Stimulated activated naive CD8-positive, alpha-beta T cell treated with anti-CD3 and anti-CD28 coated beads, Interleukin-15, amount 100 ng/mL, for 72 hours (primary cell): ENCODE measurements at places on chromosomes 3 and 15.

DNA sequence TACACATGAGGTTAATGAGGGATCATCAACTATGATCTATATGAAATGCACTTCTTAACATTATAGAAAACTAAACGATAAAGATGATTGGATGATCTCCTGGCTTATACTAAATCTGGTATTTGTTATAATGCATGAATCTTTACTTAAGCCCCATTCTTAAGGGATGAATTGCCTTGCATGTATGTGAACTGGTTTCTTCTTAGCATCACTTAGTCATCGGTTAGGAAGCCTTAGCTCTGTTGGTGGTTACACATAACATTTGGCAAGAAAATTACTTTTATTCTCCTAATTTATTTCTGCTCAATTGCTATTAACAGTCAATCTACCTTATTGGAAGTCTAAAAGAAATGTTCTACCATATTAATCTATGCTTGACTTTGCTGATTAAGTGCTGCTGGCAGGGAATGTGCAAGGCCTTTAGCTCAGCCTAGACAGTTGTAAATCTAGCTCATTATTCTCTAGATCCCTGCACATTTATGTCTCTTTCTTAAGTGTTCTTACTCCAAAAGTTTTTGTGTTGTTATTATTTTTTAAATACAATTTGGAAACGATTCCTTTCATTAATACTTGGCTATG, 356.0 kb downstream of the ZPLD1 start:
- no peak for DNase-seq

DNA sequence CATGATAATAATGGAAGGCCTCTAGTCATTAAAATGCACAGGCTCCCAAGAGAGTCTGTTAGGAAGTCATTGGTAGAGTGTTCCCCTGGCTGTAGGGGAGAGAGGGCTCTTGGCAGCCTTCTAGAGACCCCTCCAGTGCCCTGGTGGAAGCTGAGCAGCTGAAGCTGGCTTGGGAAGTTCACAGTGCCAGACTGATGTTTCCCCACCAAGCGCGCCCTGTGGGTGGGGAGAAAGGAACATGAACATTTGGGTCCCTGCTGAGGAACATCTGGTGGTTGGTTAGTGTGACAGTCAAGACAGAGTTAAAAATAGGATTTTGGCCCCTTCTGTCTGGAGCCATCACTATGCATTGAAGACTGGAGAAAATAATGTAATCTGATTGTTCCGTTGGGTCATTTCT, 37.1 kb upstream of the RGMA start:
- no peak for DNase-seq

DNA sequence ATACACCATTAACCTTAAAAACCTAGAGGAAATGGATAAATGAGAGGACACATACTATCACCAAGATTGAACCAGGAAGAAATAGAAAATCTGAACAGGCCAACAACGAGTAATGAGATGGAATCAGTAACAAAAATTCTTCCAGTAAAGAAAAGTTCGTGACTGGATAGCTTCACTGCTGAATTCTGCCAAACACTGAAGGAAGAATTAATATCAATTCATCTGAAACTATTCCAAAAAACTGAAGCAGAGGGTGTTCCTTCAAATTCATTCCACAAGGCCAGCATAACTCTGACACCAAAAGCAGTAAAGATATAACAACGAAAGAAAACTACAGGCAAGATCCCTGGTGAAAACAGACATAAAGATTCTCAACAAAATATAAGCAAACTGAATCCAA, 195.8 kb upstream of the GPR149 start:
- no peak for DNase-seq

DNA sequence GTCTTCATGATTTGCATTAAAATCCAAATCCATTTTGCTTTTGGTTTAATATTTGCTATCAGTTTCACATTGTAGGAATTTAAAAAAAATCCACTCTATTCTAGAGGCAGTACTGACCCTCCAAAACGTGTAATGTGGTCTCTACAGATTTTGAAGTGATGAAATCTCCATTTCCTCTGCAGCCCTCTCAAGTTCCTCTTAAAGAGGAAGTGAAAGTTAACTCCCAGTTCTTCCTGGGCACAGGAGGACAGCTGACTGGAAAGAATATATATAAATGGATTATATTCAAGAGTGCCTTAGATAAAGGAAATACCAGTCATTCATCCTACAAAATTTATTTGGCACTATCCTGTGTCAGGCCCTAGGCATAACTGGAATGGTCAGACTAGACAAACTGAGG, 83.5 kb upstream of the PLCL2 start:
- DNase-seq, result no peak

DNA sequence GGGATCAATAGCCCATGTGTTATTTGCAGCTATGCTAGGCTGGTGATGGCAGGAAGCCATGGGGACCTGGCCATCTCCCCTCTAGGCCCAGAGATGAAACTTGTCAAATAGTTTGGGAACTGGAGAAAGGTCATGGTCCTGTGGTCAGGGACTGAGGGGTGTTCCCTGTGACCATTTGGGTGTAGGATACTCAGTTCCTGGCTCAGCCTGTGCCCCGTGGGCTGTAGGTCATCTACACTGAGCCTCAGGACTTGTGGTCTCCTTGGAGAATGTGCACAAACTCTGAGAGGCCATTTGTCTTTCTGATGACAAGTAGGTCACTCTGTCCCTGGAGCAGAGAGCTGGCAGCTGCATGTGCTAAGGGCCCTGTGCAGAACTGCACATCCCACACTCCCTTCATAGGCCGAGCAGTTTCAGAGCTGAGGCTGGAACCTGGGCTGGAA, 17.5 kb downstream of the GASK1A start:
- no peak for DNase-seq

GRCh38 chr3:56667973-56668579, 15.0 kb downstream of the TASOR start:
- DNase-seq, result no peak

GRCh38 chr15:40358471-40359353, 693 bp downstream of the DISP2 start:
- peak; percentile 39 for DNase-seq

DNA sequence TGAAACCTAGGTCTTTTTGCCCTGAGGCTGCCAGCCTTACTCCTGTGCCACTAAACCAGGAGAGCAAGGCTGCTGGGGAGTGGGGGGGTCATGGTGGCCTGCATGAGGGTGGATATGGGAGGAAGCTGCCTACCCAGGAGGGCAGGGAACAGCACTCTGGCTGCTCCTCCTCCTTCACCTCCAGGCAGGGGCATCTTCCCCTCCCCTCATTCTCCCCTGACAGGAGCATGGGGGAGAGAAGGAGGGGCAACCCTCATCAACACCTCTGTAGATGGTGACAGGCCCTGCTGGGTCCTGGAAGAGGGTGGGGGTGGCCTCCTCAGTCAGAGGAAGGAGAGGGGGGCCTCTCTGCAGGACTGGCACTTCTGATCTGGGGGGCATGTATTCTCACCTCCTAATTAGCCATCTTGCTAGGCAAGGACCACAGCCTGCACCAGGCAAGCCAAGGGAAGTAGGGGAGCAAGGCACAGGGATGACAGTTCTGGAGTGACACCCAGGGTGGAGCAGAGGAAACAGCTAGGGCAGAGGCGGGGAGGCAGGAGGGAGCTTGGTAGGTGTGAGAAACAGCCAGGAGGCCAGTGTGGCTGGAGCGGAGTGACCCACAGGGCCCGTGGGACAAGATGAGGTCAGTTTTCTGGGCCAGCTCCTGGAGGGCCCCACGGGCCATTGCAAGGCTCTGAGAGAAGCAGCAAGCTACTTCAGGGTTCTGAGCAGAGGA, 4.9 kb downstream of the CCDC33 start:
- no peak for DNase-seq

DNA sequence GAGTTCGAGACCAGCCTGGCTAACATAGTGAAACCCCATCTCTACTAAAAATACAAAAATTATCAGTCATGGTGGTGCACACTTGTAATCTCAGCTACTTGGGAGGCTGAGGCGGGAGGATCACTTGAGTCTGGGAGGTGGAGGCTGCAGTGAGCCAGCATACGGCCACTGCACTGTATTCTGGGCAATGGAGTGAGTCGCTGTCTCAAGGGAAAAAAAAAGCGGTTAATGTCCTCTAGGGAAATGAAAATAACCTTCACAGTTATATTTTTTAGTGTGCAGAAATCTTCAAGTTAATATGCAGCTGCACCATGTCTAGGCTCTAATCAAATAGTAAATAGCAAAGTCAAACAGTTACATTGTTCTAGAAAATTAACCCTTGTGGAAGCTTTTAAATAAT, 14.8 kb downstream of the CEP19 start:
- no peak for DNase-seq

DNA sequence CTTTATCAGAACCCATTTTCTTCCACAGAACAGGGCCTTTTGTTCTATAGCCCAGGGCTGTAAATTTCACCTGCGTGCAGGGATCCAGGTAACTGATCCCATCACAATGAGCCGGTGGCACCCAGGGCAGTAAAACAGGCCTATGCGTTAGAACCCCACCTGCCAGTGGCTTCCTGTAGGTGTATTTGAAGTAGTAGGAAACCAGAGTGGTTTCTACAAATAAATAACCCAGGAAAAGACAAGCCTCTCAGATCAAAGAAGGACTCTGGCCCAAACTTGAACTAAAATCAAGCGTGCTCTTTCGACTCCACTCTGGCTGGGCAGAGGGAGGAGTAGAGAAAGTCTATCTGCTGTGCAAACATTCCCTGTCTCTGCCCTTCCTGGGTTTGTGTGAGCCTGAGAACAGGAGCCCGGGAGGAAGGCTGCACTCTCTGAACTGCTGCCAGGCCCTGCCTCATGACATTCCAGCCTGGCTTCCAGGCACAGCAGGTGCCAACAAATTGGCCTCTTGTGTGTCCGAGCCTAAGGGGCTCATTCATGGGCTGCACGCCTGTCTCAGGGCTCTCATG, 77.7 kb downstream of the CEMIP start:
- no peak for DNase-seq

- no peak for DNase-seq
Observed at GRCh38 chr3:141777957-141778813, 15.0 kb downstream of the GRK7 start.

GRCh38 chr3:100033903-100034471, 80.3 kb downstream of the FILIP1L start:
- DNase-seq, result no peak

- no peak for DNase-seq
Observed at GRCh38 chr3:69065318-69065964, 13.3 kb upstream of the TMF1 start.

DNA sequence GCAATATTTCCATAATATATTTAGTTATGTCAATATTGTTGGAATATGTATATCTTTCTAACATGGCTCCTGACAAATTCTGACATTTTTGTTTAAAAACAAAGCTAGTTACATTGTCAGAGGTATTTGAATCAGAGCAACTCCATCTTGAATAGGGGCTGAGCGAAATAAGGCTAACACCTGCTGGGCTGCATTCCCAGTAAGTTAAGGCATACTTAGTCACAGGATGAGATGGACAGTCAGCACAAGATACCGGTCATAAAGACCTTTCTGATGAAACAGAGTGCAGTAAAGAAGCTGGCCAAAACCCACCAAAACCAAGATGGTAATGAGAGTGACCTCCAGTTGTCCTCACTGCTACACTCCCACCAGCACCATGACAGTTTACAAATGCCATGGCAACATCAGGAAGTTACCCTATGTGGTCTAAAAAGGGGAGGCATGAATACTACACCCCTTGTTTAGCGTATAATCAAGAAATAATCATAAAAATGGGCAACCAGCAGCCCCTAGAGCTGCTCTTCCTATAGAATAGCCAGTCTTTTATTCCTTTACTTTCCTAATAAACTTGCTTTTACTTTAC, 30.4 kb downstream of the RPL22L1 start:
- no peak for DNase-seq

- DNase-seq, result no peak
Observed at GRCh38 chr3:110568246-110568645, 503.4 kb upstream of the NECTIN3 start.

- DNase-seq, result no peak
Observed at GRCh38 chr15:47755941-47756340, 38.6 kb downstream of the SEMA6D start.

GRCh38 chr15:87792250-87793040, 464.1 kb downstream of the NTRK3 start:
- no peak for DNase-seq

GRCh38 chr3:146491303-146491702, 21.9 kb upstream of the PLSCR2 start:
- DNase-seq, result no peak

DNA sequence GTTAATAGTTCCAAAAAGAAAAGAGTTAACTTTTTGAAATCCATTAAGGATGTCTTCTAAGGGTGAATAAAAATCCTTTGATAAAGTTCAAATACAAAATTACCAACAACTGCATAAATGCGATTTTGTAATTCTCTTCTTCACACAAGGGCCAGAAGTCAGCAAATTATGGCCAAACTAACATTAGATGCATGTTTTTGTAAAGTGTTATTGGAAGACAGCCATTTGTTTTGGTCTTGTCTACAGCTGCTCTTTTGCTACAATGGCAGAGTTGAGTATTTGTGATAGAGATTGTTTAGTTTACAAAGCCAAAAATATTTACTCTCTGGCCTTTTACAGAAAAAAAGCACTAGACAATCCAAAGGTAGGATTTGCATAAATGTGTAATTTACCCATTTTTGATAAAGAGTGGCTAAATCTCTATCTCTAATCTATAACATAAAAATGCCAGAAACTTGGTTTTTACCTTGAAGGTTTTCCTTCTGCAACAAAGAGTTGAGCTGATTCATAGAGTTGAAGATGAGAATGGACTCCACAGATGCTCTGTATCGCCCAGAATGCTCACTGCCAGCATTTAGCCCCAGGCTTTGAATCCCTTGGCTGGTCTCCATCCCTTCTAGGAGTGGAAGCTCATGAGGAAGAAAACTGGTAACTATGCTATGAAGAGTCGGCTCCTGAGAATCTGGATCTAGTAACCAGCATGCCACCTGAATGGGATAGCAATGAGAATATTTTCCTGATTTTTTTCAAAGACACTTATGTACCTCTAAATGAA, 64.5 kb downstream of the POLQ start:
- no peak for DNase-seq

- no peak for DNase-seq
Observed at GRCh38 chr15:66394915-66395314, 8.2 kb downstream of the MAP2K1 start.

- DNase-seq, result no peak
Observed at GRCh38 chr3:34175636-34176176, 377.3 kb downstream of the PDCD6IP start.

DNA sequence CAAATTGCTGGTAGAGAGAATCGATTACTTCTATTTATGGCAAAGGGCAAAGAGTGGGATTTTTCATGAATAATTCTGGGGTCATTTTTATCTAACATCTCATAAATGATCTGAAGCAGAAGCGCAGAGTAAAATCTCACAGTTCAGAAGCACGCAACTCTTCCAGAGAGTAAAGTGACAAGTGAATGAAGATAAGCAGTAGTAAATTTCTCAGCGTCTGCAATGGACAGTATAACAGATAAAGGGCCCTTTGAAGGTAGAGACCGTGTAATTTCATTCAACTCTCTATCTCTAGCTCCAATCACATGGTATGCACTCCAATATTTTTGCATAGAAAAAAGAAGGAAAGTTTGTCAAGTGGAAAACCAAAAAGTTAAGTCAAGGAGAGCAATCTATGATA, 521.1 kb upstream of the NECTIN3 start:
- no peak for DNase-seq

- DNase-seq, result no peak
Observed at GRCh38 chr3:25789209-25789595, 688 bp upstream of the OXSM start.
